ENCODE measurements at places on chromosomes 12 and 14.
A peak's percentile ranks its signal among the peaks of the same experiment; 100 is the strongest.

- peak; percentile 51 for DNase-seq
Measured at GRCh38 chr12:129772501-129773493, 131.0 kb downstream of the TMEM132D start.

- DNase-seq = no peak
Measured at GRCh38 chr12:49937639-49938300, 12.8 kb upstream of the AQP2 start.

GRCh38 chr14:66361013-66361412 is 125.2 kb upstream of the CCDC196 start:
- no peak for DNase-seq

DNA sequence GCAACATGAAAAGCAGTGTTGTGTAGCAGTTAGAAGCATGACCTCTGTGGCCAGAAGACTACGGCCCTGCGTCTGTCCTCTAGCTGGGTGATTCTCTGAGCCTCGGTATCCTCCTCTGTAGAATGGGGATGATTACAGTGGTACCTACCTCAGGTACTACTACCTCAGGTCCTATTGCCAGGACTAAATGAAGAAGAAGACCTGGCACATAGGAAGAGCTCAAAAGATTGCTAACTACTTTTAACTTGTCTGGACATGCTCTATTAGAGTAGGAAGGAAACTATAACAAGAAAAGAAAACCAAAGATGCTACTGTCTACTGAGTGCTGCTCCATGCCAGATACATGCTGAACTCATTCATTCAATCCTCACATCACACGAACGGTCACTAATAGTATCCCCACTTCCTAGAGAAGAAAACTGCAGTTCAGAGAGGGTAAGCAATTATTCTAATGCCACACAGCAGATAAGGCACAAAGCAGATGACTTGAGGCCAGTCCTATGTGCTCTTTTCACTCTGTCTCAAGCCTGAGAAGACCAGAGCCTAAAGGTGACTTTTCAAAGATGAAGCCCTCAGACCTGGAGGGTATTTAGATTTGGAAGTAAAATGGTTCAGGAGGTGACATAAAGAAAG is 108.1 kb upstream of the HIF1A start:
- no peak for DNase-seq

GRCh38 chr12:91177381-91177780 is 5.2 kb downstream of the DCN start:
- DNase-seq = no peak

DNA sequence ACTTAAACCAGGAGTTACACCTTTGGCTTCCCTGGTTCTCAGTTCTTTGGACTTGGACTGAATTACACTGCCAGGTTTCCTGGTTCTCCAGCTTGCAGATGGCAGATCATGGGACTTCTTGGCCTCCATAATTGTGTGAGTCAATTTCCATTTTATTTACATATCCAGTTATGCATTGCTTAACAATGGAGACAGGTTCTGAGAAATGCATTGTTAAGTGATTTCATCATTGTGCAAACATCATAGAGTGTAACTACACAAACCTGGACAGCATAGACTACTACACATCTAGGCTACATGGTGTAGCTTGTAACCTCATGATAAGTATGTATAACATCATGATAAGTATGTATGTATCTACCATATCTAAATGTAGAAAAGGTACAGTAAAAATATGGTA is 276.1 kb upstream of the BTG1 start:
- DNase-seq = no peak

DNA sequence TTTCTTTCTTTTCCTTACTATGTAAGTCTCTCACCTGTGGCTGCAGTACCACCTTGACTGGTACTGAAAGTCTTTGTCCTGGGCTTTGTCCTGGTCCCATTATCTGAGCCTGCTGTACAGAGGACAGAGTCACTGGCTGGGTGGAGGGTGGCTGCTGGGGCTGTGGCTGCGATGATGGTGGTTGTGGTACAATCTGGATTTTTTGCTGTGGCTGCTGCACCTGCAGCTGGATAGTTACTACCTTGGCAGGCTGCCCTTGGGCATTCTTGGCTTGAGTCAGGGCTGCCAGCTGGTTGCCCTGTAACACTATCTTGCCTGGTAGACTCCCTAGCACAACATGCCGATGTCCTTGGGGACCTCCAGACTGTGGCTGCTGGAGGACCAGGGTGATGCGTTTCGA is 27.0 kb downstream of the CHD8 start:
- no peak for DNase-seq

- DNase-seq = no peak
Measured at GRCh38 chr12:3002646-3003045, 43.4 kb downstream of the TEAD4 start.

DNA sequence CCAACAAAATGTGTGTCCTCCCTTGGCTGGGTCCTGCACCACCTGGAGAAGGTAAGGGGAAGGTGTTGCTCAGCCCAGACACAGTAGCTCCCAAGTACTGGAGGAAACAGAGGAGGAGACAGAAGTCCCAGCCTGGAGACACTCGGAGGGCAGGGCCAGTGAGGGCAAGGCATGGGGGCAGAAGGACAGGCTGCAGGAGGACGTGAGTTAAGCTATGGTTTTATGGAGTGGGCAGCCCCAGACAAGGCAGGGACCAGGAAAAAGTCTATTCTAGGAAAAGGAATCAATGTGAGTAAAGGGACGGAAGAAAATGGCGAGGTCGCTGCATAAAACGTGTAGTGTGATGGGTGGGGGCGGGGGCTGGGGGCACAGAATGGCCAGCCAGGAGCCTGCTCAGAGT is 210.1 kb upstream of the DIO3 start:
- DNase-seq = no peak

DNA sequence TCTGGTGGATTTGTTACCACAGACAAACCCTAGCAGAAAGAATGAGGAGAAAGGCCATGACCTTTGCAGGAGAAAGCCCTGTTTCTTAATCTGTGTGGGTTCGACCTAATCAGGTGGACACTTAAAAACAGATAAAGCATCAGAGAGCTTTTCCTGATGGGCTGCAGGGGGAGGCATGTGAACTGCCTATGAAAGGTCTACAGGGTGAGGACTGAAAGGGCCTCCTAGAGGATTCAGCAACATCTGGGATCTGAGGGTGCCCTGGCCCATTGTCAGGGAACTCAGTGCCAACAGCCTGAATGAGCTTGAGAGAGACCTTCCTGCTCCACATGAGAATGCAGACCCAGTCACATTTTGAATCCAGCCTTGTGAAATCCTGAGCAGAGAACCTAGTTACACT is 178.8 kb upstream of the DDHD1 start:
- peak; percentile 5 for DNase-seq

DNA sequence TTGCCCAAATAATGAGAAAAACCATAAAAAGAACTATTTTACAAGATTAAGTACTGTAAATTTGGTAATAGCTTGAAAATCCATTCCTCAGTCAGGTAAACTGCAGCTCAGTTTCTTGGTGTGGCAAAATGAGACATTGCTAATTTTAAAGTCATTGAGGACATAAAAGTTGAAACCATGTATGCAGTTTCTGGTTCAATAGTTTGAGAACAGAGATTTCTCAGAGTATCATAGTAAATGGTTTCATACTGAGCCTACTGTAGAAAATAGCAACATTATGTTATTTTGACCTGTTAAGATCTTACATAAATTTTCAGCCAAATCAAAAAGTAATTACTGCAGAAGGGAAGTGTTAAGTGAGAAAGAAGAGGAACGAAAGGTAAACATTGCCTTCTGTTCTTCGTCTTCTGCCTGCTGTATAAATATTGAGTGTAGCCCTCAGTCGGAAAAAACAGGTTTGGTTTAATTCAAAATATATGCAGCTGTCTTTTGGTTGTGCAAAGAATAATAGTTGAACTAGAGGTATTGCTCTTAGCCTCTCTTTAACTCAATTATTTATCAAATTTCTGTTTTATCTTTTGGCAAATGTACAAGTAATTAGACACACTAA is 119.6 kb downstream of the SYNE2 start:
- no peak for DNase-seq

GRCh38 chr14:102029956-102030355 is 56.9 kb downstream of the HSP90AA1 start:
- DNase-seq = no peak

DNA sequence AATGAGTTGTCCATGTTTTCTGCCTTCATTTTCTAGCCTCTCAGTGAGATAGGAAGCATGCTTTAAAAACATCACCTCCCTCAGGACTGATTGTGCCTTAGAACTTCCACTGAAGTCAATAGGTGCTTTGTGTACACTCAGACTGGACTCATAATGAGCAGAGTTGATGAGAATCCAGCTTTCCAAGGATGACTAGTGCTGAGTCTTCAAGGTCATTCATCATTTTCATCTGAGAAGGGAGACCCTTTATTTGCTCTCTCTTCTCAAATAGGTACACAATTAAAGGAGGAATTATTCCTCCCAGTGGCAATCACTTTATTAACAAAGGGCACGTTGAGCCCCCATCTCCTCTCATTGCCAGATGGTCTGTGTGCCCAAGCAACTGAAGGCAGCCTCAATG is 210.9 kb upstream of the PRKD1 start:
- no peak for DNase-seq

GRCh38 chr12:70354787-70355186 is 11.3 kb upstream of the KCNMB4 start:
- DNase-seq = no peak

- no peak for DNase-seq
Measured at GRCh38 chr12:109230193-109230592, 78.9 kb downstream of the FOXN4 start.

DNA sequence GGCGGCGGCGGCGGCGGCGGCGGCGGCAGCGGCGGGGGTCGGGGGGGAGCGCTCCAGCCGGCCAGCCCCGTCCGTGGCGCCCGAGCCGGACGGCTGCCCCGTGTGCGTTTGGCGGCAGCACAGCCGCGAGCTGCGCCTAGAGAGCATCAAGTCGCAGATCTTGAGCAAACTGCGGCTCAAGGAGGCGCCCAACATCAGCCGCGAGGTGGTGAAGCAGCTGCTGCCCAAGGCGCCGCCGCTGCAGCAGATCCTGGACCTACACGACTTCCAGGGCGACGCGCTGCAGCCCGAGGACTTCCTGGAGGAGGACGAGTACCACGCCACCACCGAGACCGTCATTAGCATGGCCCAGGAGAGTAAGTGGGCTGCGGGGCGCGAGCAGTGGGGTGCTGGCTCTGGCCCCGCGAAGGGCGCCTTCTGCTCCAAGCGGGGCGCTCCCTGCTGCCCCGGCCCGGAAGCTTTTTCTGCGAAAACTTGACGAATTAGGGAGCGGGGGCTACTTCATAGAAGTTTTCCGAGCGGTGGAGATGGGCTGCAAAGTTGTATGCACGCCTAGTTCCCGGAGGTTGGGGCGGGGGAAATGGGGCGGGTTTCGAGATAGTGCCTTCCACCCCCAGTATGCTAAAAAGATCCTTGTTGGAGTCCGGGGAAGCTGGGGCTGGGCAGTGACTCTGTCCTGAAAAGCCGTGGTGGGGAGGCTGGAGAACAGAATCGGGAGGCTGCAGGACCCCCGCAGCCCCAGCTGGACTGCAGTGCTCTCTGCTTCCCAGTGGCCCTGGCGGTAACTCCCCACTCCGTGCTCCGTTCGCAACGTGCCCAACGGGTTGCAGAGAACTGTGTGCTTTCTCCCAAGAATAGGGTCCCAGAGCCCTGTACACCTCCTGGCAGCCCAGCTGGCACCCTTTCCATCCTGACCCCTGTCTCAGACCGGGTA is 751 bp downstream of the GDF11 start:
- DNase-seq = no peak

DNA sequence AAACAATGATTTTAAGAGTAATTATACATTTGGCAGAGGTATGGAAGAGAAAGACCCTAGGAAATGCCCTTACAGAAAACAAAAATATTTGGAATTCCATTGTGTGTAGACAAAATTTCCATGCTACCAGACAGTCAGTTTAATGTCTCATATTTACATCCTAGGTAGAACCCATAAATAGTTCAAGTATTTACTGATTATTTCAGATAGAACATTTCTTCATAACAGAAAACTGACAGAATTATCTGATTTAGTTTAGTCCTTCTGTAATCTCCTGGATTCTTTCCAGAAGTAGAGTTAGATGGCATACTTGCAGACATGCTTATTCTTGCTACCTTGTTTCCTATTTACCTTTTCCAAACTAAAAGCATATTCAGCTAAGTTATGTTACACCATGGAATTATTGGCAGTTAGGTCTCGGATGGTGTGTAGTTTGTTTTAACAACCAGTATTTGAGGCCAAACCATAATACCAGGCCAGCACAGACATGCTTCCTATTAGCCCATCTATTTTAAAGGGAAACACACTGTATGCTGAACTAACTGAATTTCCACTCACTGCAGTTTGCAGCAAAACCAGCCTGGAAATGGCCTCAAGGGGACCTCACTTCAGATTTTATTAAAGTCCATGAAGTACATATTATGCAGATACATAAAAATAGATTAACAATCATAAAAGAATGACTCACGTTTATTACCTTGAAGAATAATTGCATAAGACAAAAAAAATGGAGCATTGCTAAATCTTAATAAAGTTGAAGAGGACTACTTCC is 126.6 kb upstream of the LRIG3 start:
- no peak for DNase-seq

- DNase-seq = no peak
Measured at GRCh38 chr12:15627995-15628945, 160.9 kb downstream of the EPS8 start.

- no peak for DNase-seq
Measured at GRCh38 chr12:6033546-6033945, 88.5 kb upstream of the ANO2 start.

DNA sequence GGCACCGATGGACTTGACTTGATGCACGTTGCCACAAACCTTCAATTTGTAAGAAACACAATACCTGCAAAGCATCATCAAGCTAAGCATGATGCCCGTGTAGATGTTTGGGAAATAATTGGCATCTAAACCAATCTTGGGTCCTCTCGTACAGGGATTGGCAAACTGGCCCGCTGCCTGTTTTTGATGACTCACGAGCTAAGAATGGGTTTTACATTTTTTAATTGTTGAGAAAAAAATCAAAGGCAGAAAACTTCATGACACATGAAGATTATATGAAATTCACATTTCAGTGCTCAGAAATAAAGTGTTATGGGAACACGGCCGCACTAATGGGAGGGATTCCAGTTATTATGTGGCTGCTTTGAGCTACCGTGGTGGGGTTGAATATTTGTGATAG is 10.9 kb downstream of the MTA1 start:
- DNase-seq = no peak

GRCh38 chr14:33879684-33880286 is 71.1 kb downstream of the EGLN3 start:
- no peak for DNase-seq

- DNase-seq = peak; percentile 86
Measured at GRCh38 chr12:85036234-85036707, at the start of the genes LRRIQ1 and TSPAN19. Gene LRRIQ1, plus strand, starts transcription at chr12:85036351. Its CDS starts 1,826 bp downstream, at chr12:85038177. Gene TSPAN19, minus strand, starts transcription at chr12:85036277. Its CDS starts 6,331 bp downstream, at chr12:85029946.

DNA sequence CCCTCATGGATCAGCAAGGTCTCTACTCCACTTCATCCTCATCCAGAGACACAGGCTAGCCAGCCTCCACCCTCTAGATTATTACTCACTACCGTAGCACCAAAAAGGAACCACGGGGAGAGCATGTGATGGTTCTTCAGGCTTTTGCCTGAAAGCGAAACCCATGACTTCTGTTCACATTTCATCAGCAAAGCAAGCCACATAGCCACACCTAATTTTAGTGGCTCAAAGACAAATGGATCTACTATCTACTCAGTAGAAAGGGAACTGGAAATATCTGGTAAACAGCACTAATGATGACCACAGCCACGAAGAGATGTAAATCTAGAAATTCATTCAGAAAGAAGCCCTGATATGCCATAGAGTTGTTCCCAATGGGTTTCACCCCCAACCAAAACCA is 51.4 kb downstream of the VCPKMT start:
- DNase-seq = no peak

Measured in H1 (cell line).